Brain (organoid and tissue), 16 donors: ENCODE measurements at places on chromosomes 11 and 22. TPM values are rescaled to one million over a fixed set of nuclear protein-coding genes. Genes with fewer than 3 reads are reported as not detected.

Gene PARVG
- polyA plus RNA-seq, result 5.1 TPM

Gene MMP11
- 8.4 TPM for polyA plus RNA-seq

- no peak for DNase-seq
Observed at GRCh38 chr11:68077617-68078582, 39.1 kb downstream of the TCIRG1 start.

- DNase-seq, result peak; percentile 8
Observed at GRCh38 chr22:19477321-19478044, 1.5 kb downstream of the UFD1 start.

DNA sequence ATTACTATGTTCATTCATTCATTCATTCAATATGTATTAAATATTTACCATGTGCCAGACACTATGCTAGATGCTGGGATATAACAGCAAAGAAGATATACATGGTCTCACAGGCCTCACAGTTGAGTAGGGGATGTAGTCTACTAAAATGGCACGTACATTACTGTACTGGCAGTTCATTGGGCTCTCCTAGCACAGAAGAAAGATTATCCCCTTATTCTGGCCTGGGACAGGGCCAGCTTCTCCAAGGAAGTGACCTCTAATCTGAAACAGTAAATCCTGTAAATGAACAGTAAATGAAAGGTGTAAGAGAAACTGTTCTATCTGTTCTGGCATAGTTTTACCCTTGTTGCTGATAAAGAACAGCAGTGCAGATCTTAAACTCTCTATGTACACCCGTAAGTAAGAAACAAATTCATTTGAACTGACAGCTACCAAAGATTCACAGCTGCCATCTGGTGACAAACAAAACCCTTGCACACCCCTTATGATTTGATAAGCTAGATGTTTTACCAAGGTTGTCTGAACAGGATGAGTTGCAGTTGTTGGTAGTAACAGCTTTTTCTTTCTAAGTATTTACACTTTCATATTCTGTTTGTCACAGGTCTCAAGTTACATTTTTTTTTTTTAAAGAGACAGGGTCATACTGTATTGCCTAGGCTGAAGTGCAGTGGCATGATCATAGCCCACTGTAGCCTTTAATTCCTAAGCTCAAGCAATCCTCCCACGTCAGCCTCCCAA, 263.1 kb downstream of the TMEM135 start:
- DNase-seq, result peak; percentile 17
